ENCODE measurements at places on chromosomes 3 and 15.

- no peak for DNase-seq
Observed at GRCh38 chr3:37526511-37526910, 335.2 kb upstream of the CTDSPL start.

GRCh38 chr3:160183345-160184076 is 41.7 kb upstream of the C3orf80 start:
- no peak for DNase-seq

GRCh38 chr3:174907628-174908407 is 48.7 kb downstream of the NAALADL2 start:
- no peak for DNase-seq

- DNase-seq: peak; percentile 39
Observed at GRCh38 chr15:74312445-74313007, 54.9 kb downstream of the CYP11A1 start.

GRCh38 chr15:46394463-46394862 is 759.6 kb downstream of the SQOR start:
- no peak for DNase-seq

DNA sequence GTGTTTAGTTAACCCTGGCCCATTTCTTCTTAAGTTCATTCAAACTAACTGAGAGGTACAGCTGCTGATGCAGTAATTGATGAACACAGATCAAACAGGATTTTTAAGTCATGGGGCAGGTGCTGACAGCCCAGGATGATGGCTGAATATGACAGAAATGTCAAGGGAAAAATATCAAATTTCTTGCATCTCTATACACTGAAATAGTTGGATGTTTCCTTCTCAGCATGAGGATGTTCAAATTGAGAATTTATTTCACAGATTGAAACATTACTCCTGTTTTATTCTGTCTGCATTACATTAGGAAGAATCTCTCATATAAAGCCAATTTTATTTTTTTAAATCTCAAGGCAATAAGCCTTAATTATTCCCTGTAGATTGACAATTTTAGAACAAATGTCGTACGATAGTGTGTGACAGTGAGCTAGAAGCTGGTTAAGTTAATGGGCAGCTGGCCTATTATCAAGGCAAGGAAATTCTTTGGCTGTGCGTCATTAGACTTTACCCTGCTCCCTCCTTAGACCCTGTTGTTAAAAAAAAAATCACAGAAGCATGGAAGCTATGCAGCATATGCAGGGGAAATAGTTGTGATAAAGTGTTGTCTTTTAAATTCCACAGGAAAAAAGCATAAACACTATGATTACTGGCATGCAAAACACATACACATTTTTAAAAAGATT is 183.8 kb upstream of the KCNMB2 start:
- DNase-seq: no peak

- no peak for DNase-seq
Observed at GRCh38 chr15:98142572-98142971, 182.1 kb downstream of the ARRDC4 start.

DNA sequence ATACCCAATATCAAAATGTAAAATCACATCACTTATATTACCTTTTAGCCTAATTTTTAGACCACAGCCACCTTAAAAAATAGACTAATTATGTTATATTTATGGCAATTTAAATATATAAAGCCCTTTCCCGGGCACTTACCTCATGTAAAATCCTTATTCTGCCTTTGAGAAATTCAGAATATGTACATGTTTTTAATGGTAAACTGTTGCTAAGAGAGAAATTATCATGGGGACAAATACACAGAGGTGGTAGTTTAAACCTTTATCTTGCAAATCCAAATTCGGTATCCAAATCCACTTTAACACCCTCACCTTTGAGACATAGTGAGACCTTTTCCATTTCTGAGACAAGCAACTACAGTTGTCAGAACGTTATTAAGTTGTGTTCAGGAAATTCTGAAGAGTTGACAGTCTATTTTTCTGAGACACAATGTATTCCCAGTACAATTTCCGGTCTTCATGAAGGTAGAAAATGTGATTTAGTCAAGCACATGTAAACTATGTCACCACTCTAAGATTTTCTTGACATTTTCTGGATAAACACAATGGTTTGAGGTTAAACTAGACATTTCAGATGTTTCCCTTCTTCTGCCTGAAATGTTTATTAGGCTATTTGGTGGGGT is 10.6 kb upstream of the VGLL3 start:
- DNase-seq: no peak

DNA sequence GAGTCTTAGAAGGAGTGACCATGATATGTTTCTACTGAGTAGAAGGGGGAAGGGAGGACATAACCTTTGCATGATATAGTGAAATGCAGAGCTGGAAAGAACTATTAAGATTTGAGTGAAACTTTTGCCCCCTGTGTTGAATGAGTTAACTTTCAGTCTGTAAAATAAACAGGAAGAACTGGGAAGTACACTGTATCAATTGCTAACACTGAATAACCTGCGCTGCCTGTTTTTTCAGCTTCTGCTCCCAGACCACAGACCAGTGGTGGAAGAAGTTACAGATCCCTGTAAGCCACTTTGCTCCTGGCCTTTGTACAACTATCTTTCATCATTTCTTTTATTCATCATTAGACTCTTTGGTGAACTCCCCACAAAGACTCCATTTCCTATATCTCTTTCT is 3.6 kb upstream of the LRCH3 start:
- DNase-seq: no peak

DNA sequence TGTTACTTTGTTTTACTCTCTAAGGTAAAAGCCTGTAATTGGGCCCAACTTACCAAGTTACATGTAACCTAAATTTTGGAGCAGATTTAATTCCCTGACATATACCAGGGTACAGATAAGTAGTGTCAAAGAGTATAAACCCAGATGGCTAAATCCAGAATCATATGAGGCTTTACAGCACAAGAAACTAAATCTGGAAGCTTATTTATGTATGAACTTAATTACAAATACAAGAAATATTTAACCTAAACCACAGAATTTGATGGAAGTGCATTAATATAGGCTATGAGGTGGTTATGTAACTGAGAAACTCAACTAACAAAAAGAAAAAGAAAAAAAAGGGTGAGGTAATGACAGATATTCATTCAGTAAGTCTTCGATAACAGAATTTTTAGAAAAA is 930.2 kb upstream of the ALCAM start:
- no peak for DNase-seq

GRCh38 chr3:135169651-135170050 is 374.6 kb downstream of the EPHB1 start:
- DNase-seq: no peak

DNA sequence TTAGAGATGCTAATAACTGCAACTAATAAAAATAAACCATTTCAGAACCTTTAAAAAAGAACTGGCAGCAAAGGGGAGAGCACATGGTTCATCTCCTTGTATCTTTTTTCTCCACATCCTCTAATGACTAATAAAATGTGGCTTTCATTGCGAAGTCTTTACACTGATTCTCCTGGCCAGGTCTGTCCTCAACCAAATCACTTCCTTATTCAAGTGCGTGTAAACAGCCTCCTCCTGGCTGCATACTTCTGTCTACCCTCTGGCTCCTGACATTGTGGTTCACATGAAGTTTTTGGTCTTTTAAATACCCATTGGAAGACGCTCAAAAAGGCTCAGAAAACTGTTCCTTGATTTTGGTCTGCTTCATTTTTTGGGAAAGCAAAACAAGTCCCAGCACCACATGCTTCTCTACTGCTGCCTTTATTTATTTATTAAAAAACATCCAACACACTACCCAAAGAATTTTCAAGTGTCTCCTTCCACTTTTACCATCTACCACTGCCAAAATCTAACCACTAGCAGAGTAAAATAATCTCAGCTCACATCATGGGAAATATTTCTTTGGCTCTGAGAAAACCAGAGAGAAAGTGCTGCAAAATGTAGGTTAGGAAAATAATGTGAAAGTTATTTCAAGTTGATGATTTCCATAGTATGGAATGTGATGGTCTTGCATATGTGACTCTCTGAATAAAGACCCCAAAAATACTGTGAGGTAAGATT is 85.1 kb downstream of the EFL1 start:
- no peak for DNase-seq

GRCh38 chr3:59515966-59516365 is 466.1 kb upstream of the CFAP20DC start:
- DNase-seq: no peak

DNA sequence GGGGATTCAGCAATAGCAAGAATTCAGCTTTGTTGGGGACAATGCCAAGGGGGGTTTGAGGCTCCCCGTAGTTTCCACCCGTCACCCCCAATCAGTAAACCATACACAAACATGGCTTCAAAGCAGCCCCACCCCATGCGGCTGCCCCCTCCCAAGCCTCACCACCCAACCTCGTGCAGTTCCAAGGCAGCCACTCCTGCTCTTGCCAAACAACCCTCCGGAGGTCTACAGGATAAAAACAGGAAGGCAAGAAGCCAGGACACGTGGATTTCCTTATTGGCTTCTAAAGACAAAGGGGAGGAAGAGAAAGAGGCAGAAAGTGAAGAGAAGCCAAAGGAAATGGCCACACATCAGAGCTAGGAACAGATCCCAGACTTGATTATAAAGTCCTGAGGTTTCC is 121.1 kb downstream of the SHQ1 start:
- no peak for DNase-seq

DNA sequence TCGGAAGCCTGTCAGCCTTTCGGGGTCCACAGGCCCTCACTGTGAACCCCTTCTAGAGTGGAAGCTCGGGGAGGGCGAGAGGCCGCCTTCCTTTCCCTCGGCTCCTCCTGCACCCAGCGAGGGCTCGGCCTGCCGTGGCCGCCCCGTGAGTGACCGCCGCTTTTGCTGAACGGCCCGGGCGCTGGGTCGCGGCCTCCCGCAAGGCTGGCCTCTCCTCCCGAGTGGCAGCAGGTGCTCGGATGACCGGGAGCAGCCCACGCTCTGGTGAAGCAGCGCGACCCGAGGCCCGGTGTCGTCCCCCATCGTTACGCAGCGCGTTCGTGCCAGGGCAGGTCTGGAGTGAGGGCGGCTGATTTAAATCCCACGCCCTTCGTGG is 53.8 kb downstream of the LRRK1 start:
- peak; percentile 51 for DNase-seq

GRCh38 chr15:74307827-74308811 is 59.3 kb downstream of the CYP11A1 start:
- peak; percentile 72 for DNase-seq

GRCh38 chr3:188310270-188310710 is 156.3 kb downstream of the LPP start:
- no peak for DNase-seq

- no peak for DNase-seq
Observed at GRCh38 chr15:43314171-43314570, 16.2 kb downstream of the LCMT2 start.

DNA sequence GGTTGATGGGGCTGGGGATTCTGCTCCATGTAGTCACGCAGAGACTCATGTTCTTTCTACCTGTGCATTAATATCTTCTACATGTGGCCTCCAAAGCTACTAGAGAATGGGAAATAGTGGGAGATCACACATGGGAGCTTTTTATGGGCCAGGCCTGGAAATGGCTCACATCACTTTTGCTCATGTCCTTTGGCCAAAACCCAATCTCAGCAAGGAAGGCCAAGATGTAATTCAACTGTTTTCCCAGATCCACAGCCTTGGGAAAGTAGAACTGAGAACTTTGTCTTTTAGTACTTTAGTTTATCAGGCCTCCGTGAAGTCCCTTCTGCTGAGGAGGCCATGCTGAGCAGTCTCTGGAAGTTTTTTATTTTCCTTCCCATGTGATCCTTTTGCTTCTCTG is 73.2 kb upstream of the SLC4A7 start:
- no peak for DNase-seq

- DNase-seq: no peak
Observed at GRCh38 chr3:31936420-31937060, 44.5 kb downstream of the OSBPL10 start.

- DNase-seq: peak; percentile 21
Observed at GRCh38 chr3:108124337-108125152, 33.7 kb upstream of the CD47 start.

DNA sequence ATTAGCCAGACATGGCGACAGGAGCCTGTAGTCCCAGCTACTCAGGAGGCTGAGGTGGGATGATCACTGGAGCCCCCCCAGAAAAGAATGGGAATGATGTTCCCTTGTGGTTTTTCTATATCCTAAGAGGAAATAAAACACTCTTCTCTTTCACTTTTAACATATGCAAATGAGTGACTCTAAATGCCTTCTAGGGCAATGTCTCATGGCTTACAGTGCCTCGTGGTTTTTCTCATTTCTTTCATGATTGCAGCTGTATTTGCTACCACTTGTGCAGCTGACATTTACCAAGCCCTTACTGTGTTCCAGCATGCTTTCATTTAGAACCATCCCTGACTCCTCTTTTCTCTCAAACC is 26.4 kb downstream of the STOML1 start:
- DNase-seq: no peak

- DNase-seq: no peak
Observed at GRCh38 chr15:50797926-50798325, 32.4 kb upstream of the SPPL2A start.

GRCh38 chr15:70492240-70493177 is 270.8 kb downstream of the UACA start:
- DNase-seq: no peak

GRCh38 chr15:66293419-66294156 is at the start of gene DIS3L:
TSS of gene DIS3L (plus strand) at chr15:66293568. CDS start at chr15:66293597, 29 bp downstream.
- peak; percentile 91 for DNase-seq

- DNase-seq: no peak
Observed at GRCh38 chr3:183825456-183826161, at the start of gene MAP6D1. TSS of gene MAP6D1 (minus strand) at chr3:183825577. CDS start at chr3:183825547, 30 bp downstream.

GRCh38 chr3:171860830-171861535 is 17.8 kb downstream of the TMEM212 start:
- DNase-seq: no peak

- DNase-seq: no peak
Observed at GRCh38 chr15:39406485-39406884, 174.4 kb upstream of the THBS1 start.

GRCh38 chr3:148863297-148863696 is 1.8 kb upstream of the CPA3 start:
- DNase-seq: no peak

DNA sequence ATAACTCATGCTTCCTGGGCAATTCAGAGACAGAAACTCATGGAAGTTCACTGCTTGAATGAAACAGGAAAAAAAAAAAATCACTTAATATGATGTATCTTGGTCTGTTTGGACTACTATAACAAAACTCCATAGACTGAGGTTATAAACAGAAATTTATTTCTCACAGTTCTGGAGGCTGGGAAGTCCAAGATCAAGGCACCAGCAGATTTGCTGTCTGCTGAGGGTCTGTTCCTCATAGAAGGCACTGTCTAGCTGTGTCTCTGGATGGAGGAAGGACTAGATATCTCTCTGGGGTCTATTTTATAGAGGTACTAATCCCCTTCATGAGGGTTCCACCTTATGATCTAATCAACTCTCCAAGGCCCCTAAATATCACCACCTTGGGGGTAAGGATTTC is 119.3 kb downstream of the IGF2BP2 start:
- DNase-seq: no peak

- no peak for DNase-seq
Observed at GRCh38 chr3:189404024-189404423, 227.2 kb upstream of the TP63 start.

DNA sequence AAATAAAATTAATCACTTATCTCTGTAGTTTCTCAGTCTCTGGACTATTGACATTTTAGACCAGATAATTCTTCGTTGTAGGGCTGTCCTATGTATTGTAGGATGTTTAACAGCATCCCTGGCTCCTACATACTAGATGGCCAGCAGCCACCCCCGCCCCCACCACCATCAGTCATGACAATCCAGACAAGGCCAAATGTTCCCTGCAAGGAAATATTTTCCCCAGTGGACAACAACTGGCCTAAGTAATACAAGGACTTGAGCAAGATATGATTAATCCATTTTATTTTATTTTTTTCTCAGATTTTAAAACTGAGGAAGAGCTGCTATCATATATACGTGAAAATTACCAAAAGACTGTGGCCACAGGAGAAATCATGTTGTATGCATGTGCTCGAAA is 23.8 kb downstream of the TICRR start:
- DNase-seq: no peak

- DNase-seq: no peak
Observed at GRCh38 chr3:49493901-49494300, 23.8 kb downstream of the DAG1 start.
